ENCODE measurements at places on chromosomes 6 and 20.
A peak's percentile ranks its signal among the peaks of the same experiment; 100 is the strongest.

- no peak for DNase-seq
Observed at GRCh38 chr6:37048851-37049757, 43.6 kb downstream of the FGD2 start.

DNA sequence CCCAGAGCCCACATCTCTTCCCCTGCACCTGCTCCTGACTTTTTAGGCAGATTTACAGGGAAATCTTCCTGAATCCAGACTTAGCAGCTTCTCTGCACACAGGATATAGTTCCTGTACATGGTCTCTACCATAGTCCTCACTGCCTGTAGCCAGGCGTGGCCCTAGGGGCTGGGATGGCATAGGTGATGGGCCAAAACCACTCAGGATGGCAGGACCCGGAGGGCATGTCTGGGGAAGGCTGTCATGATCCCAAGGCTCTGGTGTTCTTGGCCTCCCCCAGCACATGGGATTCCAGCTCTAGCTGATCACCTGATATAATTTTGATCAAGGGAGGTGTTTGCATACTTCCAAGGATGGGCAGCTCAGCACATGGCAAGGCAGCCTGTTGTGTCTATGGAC lies 58.0 kb downstream of the TOX2 start:
- no peak for DNase-seq

DNA sequence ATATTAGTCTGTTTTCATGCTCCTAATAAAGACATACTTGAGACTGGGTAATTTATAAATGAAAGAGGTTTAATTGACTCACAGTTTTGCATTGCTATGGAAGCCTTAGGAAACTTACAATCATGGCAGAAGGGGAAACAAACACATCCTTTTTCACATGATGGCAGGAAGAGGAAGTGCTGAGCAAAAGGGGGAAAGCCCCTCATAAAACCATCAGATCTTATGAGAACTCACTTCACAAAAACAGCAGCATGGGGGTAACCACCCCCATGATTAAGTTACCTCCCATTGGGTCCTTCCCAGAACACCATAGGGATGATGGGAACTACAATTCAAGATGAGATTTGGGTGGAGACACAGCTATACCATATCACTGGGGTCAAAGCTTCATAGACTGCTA lies 254.2 kb downstream of the ERMARD start:
- DNase-seq: peak; percentile 21

DNA sequence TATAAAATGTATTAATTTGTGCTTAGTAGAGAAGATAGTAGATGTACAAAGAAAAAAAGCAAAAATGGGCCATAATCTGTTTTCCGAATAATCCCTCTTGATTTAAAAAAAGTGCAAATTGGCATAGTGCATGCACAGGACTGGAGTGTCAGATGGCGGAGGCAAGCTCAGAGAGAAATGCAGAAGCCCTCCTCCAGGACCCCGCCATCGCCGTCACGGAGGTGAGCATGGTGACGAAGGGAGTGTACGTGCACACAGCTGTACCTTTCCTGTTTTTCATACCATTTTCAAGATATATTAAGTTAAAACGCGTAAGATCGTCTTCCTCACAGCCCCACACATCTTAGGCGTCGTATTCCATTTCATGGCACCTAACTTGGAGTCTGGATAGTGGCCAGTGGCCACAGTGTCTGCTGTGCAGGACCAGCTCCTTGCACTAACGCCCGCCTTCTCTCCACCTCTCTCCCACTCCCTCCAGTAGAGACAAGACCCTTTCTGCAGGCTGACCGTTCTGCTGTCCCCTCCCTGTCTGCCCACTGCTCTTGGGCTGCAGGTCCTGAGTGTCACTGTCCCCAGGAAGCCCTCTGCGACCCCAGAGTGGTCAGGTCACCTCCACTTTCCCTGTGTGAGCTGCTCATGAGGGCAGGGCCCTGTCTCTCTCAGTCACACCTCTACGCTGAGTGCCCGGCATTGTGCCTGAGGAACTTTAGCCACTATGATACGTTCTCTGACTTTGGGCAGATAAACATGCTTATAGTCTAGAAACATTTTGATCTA lies 9.8 kb downstream of the DUSP22 start:
- no peak for DNase-seq

DNA sequence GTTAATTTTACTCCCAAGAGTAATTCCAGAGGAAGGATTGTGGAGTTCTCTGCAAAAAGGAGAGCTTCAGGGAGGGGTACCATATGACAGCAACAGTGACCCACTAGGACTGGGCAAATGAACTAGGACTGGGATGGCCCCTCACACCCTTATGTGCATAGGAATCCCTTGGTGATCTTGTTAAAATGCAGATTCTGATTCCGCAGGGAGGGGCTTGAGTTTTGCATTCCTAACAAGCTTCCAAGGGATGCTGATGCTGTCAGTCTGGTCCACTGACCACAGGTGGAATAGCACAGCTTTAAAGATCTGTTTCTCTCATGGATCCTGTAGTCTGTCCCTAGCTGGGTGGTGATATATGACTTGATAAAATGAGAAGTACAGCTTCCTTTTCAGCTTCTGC lies 6.3 kb upstream of the FOXA2 start:
- no peak for DNase-seq

DNA sequence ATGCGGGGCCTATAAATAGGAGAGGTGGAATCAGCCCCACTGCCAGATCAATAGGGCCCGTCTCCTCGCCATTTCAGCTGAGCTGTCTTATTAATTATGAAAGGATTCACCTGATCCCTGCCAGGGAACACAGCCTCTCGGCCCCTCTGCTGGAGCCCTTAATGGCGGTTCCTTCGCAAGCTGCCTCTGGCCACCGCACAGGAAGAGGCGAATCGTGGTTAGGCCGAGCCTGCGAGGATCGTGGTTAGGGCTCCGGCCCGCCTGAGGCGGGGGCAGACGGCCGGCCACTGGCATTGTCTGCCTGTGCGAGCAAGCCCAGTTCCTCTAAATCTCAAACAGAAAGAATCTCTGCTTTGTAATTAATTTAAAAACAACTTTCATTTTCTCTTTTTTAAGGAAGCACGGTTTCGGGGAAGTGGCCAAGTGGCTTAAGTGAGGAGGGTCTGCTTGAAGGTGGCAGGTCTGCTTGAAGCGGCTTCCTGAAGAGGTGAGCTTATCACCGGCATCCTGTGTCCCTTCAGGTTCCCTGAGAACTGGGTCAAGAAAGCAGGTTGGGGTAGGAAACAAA lies 9.2 kb downstream of the NRN1 start:
- peak; percentile 74 for DNase-seq

DNA sequence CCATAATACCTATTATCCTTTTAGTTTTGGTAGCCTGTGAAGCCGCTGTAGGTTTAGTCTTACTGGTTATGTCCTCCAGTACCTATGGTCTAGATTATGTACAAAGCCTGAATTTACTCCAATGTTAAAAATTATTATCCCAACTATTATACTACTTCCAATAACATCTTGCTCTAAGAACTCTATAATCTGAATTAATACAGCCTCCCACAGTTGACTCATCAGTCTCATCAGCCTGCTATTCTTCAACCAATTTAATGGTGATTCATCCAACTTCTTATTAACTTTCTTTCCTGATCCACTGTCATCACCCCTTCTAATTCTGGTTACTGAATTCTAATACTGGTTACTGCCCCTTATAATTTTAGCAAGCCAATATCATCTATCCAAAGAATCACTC lies 370.3 kb upstream of the OPRM1 start:
- no peak for DNase-seq

GRCh38 chr6:137637121-137637520 lies 142.9 kb upstream of the OLIG3 start:
- DNase-seq: peak; percentile 17

DNA sequence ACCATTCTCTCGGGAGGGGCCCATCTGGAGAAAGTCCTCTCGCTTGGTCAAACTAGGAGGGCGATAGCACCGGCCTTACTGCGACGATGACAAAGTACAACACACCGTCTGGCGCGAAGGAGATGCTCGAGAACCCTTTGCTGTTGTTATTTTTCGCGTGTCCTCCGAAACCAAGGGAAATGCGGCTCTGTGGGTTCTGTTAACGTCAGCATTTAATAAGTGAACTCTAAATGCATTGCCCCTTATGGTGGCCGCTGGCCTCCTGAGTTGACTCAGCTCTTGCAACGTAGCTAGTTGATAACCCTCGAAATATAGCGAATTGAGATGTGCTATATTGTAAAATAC lies 577 bp upstream of the SCAND1 start:
- no peak for DNase-seq

DNA sequence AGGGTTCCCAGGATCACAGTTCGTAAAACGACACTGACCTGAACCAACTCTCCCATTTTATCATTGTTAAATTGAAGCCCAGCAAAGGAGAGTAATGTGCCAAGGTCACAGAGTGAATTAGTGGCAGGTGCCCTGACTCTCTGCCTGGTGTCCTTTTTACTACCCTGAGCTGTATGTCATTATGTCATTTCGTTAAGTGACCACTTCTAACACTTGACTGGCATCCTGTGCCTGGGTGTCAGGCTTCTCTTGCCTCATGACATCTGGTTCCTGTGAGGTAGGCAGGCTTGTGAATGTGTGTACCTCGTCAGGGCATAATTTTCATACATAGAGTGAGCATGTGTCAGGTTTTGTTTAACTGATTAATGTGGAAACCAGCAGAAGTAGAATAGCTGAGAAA lies 48.6 kb downstream of the RALY start:
- no peak for DNase-seq

- DNase-seq: no peak
Observed at GRCh38 chr6:34585108-34585507, 29.0 kb upstream of the SPDEF start.

DNA sequence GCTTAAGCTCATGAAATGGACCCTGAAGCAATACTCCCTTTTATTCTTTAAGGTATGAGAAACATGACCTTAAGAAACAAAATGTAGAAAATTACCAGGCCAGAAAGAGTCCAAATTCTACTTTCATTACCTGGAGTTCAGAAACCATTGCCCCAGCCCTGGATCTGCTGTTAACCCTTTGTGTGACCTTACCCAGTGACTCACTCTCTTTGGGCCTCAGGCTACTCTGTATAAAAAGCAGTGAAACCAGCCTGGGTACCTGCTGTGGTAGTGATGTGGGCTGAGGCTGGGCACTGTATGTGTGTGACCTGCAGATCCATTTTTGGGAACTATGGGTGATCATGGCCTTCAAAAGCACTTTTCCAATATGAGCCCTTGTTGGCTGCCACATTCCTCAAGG lies 47.2 kb downstream of the SLC9A8 start:
- DNase-seq: no peak

Data from KBM-7 (cell line).